ENCODE measurements at places on chromosomes 1 and 21.

DNA sequence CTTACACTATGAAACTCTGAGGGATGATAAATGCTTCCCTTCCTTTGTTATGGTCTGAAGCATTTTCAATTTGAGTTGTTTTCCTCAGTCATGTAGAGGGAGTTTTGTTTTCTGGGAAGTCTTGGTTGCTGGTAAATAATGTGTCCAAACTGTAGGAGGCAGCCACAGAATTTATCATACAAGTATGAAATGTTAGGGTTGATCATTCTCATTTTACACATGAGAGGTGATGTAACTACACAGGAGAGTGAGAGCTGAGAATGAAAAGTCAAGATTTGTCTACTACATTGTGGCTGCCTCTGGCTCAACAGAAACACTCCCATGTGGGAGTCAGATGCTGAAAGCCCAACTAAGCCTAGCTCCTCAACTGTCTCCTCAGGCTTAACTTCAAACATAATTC lies 182.5 kb upstream of the SGIP1 start:
- no peak for DNase-seq

DNA sequence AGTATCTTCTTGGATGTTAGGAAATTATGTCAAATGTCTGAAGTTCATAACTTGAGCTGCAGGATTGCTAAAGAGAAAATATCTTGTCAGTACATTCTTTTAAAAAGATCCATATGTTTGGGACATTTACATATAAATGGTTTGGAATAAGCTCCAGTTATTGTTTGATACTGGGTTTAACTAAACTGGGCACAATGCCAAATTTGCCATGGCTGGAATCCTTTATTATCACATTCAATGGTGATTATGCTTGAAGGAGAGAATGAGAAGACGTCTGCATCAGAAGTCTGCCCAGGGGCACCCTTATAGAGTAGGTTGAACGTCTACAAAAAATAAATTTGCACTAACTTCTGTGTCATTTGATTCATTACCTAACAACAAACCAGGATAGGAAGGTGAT lies 652.5 kb downstream of the AMY1C start:
- no peak for DNase-seq

GRCh38 chr1:8879922-8880676 lies 1.6 kb upstream of the ENO1 start:
- no peak for DNase-seq

- no peak for DNase-seq
Measured at GRCh38 chr1:6243053-6243834, 735 bp upstream of the HES3 start.

- DNase-seq: no peak
Measured at GRCh38 chr1:113990530-113990929, 11.3 kb downstream of the OLFML3 start.

- DNase-seq: no peak
Measured at GRCh38 chr1:101205457-101205856, 31.4 kb upstream of the S1PR1 start.

GRCh38 chr1:218656301-218657037 lies 311.3 kb downstream of the TGFB2 start:
- no peak for DNase-seq

DNA sequence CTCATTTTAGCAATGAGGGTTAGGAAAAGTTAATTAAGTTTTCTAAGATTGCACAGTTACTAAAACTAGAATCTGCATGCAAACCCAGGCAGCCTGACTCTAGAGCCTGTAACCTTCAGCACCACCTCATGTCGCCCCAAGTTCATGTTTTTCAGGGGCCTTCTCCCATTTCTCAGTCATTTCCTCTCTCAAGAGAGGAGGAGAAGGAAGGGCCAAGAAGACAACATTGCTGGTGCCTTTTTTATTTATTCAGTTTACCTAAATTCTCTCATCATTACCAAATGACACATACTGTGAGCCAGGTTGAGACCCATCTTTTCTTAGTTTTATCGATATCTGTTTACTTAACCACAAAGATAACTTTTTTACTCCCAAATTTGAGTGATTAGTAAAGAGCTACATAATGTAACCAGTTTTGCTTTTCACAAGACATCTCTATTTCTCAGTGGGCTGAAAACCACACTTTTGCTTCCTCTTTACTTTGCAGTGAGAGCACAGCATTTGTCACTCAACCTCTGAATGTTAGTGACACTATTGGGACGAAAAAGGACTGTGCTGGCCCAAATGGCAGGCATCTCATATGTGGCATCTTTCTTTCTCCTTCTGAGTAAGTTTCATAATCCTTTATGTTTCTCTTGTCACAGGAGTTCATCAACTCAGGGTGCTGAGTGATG lies at the start of gene CD101:
Gene CD101 (plus strand): TSS at position 507 of the 674 bp plus-strand sequence. CDS start 58 bp downstream, at position 565.
- no peak for DNase-seq

DNA sequence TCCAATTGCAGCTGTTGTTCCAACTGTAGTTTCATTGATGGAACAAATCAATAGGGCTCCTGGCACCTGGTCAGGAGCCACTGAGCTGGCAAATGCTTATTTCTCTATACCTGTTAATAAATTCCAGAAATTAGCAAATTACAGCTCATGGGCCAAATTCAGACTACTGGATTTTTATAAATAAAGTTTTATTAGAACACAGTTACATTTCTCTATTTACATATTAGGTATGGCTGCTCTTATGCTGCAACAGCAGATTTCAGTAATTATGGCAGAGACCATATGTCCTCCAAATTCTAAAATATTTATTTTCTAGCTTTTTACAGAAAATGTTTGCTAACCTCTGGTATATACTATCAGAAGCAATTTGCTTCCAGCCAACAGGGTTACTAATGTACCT lies 47.8 kb downstream of the DUSP10 start:
- DNase-seq: no peak

DNA sequence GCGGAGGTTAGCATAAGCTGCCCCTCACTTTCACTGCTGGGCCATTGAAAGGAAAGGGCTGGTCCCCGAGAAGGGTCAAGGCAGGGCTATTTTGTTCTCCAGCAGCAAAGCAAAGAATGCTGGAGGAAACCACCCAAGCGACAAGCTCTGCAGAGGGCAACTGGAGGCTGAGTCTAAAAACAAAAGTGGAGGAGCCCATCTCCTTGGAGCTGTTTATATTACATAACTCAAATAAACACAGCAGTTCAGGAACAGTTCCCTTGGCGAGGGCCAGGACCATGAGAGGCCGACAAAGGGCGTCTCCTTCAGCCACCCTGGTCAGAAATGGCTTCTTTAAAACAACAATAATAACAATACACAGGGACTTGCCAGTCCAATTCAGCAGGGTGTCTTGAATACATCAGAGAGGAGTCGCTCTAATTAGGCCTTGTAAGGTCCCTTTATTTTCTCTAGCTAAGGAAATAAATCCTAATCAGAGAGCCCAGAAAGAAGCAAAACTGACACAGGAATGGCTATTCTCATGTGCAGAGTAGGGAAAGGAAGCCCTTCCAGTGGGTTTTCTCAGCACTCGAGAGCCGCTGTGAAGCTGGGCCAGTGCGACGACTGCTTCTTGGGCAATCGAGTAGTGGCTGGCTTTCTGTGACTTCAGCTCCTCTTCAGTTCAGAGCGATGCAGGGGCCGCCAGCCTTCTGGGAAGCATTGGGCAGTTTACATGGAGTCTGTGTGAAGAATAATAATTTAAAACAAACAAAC lies 57.0 kb upstream of the TARBP1 start:
- DNase-seq: no peak

- DNase-seq: no peak
Measured at GRCh38 chr1:41485605-41486004, 1.1 kb upstream of the EDN2 start.

DNA sequence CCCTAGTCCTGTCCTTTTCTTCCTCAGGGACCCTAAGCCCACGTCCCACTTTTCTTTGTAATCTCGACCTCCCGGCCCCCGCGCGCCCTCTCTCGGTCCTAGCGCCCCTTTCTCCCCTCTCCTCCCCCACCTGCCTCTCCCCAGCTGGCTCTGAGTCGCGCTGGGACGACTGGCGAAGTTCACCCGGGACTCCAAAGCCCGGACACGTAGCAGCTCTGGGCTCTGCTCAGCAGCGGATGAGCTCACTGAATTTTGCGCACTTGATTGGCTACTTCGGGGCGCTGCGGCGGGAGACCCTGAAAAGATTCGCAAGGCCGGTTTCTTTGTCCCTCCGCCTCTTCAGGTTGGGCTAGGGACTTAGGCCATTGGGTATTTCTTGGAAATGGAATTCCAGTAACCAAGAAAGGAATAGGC lies 16.3 kb upstream of the ACKR1 start:
- no peak for DNase-seq

DNA sequence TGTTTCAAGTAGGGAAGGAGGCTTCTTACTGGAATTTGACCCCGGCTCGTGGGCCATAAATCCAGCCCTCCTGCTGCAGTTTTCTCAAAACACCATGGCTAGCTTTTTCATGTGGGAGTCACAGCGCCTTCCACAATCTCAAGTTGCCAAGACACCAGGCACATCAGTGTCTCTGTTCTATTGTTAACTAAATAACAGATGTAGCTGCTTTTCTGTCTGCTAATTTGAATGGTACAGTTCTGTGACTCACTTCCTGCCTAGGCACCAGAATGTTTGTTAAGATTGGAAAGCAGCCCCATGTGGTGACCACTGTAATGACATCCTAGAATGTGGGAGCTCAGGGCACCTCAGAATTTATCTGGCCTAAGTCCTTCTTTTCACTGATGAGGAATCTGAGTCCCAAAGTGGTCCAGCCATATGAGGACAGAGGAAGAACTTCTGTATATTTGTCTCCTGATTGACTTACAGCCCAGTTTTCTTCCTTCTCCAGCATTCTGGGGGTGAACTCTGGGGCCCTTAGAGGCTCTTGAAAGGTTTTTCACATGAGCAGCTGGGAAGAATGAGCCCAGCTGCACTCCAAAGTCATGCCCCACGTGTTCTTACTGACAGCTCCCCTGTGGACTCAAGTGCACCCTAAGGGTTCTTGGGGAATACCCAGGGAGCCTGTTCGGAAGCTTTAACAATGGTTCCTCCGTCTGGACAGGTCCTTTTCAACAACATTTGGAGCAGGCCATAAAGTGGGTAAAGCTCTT lies 27.5 kb downstream of the TRIM45 start:
- DNase-seq: no peak

GRCh38 chr1:218772575-218772974 lies 401.1 kb upstream of the LYPLAL1 start:
- DNase-seq: no peak

GRCh38 chr1:87064986-87065385 lies 150.6 kb downstream of the HS2ST1 start:
- no peak for DNase-seq

DNA sequence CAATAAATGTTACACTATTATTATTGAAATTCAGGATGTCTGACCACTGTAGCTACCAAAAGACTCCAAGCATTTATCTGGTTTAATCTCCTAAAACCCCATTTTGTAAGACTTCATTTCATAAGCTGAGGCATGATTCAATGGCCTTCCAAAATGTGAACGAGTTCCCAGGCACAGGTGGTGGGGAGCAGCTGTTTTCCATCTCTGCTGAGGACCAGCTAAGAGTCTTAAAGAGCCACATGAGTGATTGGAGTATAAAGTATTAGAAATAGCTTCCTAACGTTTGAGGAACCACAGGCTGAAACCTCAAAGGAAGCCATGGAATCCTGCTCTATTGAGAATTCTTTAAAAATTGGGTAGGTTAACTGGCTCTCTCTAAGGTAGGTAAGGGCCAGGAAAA lies 44.9 kb downstream of the SEC16B start:
- DNase-seq: no peak

DNA sequence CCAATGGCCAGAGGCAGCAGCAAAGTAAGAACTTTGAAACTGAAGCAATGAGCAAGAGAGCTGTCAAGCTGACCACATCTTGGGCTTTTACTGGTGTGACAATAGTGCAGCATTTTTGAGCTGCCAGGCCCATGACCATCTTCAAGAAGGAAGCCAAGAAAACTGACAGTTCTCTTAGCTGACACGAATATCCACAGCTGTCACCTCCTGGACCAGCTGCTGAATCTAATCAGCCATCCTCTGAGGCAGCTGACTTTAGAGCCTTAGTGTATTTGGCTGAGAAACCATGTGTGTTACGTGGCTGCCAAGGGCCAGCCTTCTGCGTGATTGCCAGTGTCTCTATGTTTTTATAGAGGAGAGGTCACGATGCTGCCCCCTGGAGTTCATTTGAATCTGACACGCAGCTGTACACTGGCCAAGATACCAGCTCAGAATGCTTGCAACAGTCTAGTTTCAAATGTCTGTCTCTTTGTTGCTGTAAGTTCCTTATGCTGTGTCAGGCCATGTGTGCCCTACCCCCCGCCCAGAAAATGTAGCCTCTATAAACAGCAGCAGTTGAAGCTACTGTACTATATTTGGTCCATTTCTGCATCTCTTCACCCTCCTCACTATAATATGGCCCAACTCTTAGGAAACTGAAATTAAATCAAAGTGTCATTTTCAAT lies 39.7 kb downstream of the PALMD start:
- DNase-seq: no peak

GRCh38 chr1:196890668-196891067 lies 2.8 kb downstream of the CFHR4 start:
- no peak for DNase-seq

DNA sequence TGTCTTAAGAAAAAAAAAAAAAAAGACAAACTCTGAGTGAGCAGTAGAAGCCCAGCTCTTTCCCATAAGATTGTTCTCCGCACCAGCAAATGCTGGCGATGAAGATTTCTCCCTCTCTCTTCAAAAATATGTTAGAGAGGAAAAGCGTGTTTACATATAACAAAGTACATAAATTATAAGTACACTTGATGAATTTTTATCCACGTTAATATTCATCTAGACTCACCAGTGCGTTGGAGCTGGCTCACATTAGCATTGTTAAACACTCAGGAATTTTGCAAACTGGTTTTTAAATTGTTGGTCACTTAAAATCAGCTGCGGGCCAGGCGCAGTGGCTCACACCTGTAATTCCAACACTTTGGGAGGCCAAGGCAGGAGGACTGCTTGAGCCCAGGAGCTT lies 56.0 kb downstream of the RUNX3 start:
- DNase-seq: no peak

- no peak for DNase-seq
Measured at GRCh38 chr1:81618376-81618775, 182.4 kb upstream of the ADGRL2 start.

DNA sequence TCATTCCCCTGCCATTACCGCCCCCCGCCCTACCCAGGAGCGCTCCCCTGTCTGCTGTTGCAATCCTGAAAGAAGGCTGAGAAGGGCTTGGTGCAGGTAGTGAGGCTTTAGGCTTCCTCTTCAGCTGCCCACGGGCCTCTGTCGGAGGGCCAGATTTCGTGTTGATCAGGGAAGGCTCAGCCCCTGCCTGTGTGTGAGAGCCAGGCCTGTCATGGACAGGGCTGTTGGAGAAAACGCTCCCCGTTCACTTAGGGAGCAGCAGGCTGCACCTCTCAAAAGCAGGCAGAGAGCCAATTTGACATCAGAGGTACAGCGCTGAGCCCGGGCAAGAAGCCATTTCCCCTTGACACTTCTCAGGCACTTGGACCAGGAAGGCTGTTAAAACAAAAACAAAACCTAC lies 19.0 kb downstream of the TEX35 start:
- DNase-seq: no peak

All from stimulated activated CD8-positive, alpha-beta memory T cell treated with anti-CD3 and anti-CD28 coated beads, Interleukin-4, amount 100 ng/mL, for 1 hour (primary cell).